Daoy (cell line): ENCODE measurements at places on chromosomes 1 and 21. TPM values are rescaled to one million over a fixed set of nuclear protein-coding genes. Genes with fewer than 3 reads are reported as not detected.

DNA sequence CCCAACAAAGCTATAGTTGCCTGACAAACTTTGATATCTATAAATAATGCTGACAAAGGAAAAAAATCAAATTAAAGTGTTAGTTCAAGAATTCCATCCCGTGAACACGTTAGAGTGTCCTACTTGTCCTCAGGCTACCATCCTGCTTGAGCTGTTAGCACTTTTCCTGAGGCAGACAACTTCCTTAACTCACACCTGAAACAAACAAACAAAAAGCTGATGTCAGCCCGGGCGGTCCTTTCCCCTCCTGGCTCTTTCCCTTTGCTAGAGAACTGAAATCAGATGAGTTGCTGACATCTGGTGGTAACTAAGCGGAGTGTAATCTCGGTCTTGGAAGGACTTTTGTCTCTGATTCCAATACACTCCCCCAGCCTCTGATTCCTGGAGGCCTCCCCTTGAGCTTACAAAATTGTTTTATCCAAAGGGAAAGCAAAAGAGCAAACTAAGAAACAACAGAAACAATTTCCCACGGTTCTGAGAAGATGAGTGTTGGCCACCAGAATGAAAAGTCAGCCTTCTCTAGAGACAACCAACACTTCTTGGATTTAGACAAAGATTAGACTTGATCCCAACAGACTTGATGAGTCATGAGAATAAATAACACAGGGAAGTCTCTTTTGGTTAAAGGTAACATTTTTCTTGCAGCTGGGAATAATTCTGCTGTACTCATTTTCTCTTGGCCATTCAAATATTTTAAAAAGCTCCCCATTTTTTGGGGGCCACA lies 135.4 kb downstream of the PROX1 start:
- DNase-seq: peak; percentile 72

GRCh38 chr21:44871576-44872269 lies 1.8 kb downstream of the PTTG1IP start:
- DNase-seq: peak; percentile 75

GRCh38 chr1:110717179-110717578 lies 42.4 kb upstream of the KCNA3 start:
- DNase-seq: no peak

- DNase-seq: peak; percentile 88
These were observed 67.9 kb downstream of the PHACTR4 start for GRCh38 chr1:28437264-28437923.

GRCh38 chr1:17439250-17440073 lies at the start of gene RCC2:
TSS of gene RCC2 (minus strand) at chr1:17439677. CDS start at chr1:17438514, 1,163 bp downstream.
- peak; percentile 78 for DNase-seq

GRCh38 chr1:11134251-11134897 lies 34.7 kb upstream of the EXOSC10 start:
- peak; percentile 28 for DNase-seq

- peak; percentile 79 for DNase-seq
These were observed 26.5 kb downstream of the TRIM45 start for GRCh38 chr1:117094841-117095604.

GRCh38 chr1:25677193-25677773 lies 60.7 kb downstream of the MAN1C1 start:
- DNase-seq: no peak

DNA sequence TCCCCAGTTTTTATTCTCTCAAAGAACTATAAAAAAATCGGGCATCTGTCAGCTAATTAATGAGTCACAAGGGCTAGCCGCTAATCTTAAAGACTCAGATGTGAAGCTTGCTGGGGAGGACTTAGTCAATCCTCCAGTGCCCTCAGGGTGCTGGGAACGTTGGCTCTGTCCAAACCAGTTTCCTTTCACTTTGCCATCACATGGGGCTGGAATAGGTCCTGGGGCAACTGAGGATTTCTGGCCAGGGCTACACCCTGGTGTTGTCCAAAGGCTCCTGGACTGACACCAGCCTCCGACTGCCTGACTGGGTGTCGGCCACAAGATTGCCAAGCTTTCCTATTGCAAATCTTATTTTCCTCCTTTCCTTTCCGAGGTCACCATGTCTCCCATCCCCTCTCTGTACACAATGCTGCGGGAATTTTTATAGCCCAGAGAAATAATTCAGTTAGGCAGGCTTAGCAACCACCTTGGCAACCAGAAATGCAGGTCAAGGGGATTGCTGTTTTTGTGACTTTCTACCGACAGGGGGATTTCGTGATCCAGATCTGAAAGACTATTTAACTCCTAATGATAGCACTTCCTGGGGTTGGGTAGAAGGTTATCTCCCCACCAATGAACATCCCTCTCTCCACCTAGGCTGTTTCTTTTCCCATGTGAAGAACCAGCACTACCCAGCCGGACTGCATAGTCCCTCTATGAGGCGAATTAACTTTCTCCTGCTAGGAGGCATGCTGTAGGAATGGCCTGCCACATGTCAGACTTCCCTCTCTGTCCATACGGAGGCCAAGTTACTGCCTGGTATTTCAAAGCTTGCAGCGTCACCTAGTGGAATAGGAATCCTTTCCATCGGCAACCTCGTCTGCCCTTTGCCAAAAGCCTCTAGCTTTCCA lies 29.9 kb upstream of the CTBS start:
- DNase-seq: peak; percentile 98

- DNase-seq: no peak
These were observed 11.5 kb downstream of the SLC45A1 start for GRCh38 chr1:8329439-8329838.

GRCh38 chr1:17873007-17873675 lies 118.0 kb downstream of the ACTL8 start:
- no peak for DNase-seq

DNA sequence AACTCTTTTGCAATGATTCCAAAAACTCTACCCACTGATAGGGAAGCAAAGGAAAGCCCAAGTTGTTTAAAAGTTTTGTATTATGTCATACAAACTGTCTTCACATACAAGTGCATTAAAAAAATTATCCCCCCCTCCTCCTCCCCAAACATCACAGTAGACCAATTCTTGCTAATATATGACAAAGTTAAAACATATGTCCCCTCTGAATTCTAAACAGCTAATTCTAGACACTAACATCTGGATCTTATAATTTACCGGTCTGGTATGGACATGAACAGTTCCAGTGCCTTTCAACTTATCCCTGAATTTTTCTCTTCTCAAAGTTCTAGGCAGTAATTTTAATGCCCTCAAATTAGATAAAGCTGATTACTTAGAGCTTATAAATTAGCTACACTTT lies 13.4 kb downstream of the RIT1 start:
- no peak for DNase-seq

DNA sequence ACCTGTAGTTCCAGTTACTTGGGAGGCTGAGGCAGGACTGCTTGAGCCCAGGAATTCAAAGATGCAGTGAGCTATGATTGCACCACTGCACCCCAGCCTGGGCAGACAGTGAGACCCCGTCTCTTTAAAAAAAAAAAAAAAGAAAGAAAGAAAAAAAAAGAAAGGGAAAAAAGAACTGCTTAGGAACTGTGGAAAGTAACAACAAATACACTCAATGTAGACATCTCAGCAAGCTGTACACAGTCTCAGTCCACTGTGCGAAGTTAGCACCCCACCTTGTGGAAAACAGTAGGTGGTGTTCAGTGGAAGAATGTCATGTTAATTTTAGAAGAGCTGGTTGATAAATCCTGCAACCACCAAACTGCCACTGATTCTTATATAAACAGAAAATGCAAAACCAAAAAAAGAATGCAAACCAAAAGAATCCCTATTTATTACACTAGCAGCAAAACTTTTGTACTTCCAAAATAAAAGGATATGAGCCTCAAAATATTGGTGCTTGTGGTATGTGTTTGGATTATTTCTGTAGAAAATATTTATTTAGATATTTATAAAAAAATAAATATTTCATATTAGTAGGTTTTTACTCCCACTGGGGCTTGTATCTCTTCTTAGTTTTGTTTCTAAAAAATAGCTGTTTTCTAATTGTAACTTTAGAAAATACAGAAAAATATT lies 31.1 kb downstream of the ALG14 start:
- peak; percentile 85 for DNase-seq

TNNI3K gene
- total RNA-seq: 0.36 TPM in 1 of 2 replicates, not detected in the other

BARHL2 gene
- total RNA-seq: not detected in 2 replicates

KPRP gene
- total RNA-seq: not detected in 2 replicates

DNASE2B gene
- total RNA-seq: not detected in 2 replicates

CFAP141 gene
- not detected in 2 replicates for total RNA-seq

PCP4 gene
- total RNA-seq: not detected in 2 replicates

FLG gene
- total RNA-seq: 0.24 and 0.34 TPM in 2 replicates

CLDN17 gene
- total RNA-seq: not detected in 2 replicates

SLC16A4 gene
- total RNA-seq: 3.9 and 6.8 TPM in 2 replicates
